ENCODE measurements at places on chromosomes 7 and 10. TPM values are rescaled to one million over a fixed set of nuclear protein-coding genes. Genes with fewer than 3 reads are reported as not detected.

ACBD7 gene
- 0.13 TPM for total RNA-seq

ATOH7 gene
- total RNA-seq = 0.28 TPM

SFTPA1 gene
- not detected for total RNA-seq

ZNF248 gene
- 3.8 TPM for total RNA-seq

EXOC4 gene
- 67.2 TPM for total RNA-seq

DNA sequence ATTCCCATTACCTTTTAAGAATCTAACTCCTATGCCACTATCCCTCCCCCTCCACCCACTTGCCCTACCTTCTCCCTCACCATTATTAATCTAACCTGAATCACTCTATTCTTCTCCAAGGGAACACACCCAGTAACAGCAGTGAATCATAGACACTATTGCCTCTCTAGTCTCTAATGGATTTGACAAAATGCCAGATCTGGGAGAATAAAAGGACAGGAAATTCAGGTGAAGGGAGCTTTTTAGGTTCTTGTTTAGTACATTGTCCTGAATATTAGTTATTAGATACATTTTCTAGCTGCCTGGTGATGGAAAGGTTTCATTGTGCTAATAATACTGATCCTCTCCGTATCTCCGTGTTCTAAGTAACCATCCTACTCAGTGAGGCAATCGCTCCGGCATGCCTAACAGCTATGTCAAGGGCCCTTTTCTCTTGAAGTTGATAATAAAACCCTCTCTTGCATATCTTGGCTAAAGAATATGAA lies 4.1 kb upstream of the SFR1 start:
- H3K4me3 ChIP-seq = no peak overlapping the region
- DNase-seq = no peak
- no peak overlapping the region for H3K27ac ChIP-seq
- H3K36me3 ChIP-seq = no peaks in the 10 kb centered on the region

- no peak overlapping the region for H3K27ac ChIP-seq
- H3K27me3 ChIP-seq = no peaks in the 10 kb centered on the region
- no peak overlapping the region for H3K4me3 ChIP-seq
- H3K36me3 ChIP-seq = no peaks in the 10 kb centered on the region
- no peaks in the 10 kb centered on the region for H3K4me1 ChIP-seq
Measured at GRCh38 chr10:133350950-133351329, 3.8 kb downstream of the PRAP1 start.

DNA sequence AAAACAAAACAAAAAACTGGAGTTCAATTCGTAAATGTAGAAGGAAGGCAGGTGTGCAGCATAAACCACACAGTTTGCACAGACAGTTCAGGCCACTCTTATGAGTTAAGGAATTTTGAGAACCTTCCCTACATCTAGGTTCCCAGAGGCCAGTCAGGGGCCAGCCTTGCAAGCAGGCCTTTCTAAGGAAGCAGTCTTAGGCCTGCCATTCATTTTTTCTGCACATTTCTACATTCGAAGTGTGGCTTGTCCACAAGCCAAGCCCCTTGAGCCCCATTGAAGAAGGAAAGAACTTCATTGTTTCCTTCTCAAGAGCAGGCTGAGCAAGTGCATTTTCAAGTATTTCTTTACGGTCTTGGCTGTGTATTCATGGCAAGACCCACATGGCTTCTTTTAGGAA lies 11.4 kb upstream of the OSBPL3 start:
- no peak for DNase-seq
- H3K36me3 ChIP-seq = no peaks in the 10 kb centered on the region
- H3K4me3 ChIP-seq = no peak overlapping the region
- H3K27me3 ChIP-seq = no peaks in the 10 kb centered on the region

GRCh38 chr10:110373857-110374654 lies 69.3 kb upstream of the SMNDC1 start:
- H3K36me3 ChIP-seq = no peaks in the 10 kb centered on the region
- H3K27me3 ChIP-seq = no peaks in the 10 kb centered on the region

DNA sequence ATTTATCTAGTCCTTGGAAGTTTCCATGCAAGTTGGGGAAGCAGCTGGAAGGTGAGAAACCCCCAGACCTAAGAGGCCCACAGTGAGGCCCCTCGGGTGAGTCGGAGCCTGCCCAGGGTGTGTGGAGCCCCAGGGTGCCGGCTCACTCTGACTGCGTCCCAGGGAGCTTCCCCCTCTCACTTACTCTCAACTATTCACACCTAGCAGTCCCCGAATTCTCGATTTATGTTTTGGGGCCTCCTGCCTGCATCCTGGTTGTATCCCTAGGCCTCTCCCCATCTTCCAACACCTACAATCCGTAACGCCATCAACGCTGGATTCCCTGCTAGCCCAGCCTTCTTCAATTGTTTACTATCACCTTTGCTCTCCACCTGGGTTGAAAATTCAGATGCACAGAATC lies 63.9 kb downstream of the PRKAG2 start:
- H3K36me3 ChIP-seq = no peaks in the 10 kb centered on the region
- no peaks in the 10 kb centered on the region for H3K4me1 ChIP-seq
- DNase-seq = no peak
- H3K27ac ChIP-seq = no peak overlapping the region
- no peak overlapping the region for H3K4me3 ChIP-seq
- no peaks in the 10 kb centered on the region for H3K27me3 ChIP-seq

- no peak overlapping the region for H3K4me3 ChIP-seq
- DNase-seq = no peak
- no peaks in the 10 kb centered on the region for H3K4me1 ChIP-seq
- H3K27me3 ChIP-seq = no peaks in the 10 kb centered on the region
- H3K27ac ChIP-seq = no peak overlapping the region
- H3K36me3 ChIP-seq = no peaks in the 10 kb centered on the region
Measured at GRCh38 chr7:24868741-24869140, 111.2 kb downstream of the OSBPL3 start.

DNA sequence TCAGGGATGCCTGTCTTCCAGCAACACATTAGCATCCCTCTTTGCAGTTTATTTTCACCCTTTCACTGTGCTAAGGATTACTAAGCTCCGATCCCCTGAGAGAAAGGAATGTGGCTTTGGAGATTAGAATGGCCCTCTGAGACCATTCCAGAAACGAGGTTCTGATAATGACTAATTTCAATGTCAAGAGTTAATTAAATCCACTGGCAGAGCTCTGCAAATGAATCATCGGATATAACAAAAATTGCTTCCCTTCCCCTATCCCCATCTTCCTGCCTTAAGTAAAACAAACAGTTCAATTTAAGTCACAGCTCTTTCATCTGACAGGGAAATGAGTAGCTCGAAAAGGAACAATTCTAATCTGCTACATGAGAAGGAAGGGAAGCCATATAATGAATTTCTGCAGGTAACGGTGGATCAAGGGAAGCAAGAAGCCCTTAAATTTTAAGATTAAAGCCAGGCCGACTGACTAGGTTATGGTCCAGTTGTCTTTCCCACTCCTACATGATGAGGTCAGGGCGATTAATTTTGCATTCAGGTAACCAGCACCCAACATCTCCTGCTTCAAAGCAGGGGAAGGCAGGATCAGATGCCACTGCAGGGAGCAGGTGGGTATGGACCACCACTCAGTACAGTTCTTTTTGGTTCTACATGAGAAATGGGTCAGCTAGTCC lies 50.5 kb downstream of the MALSU1 start:
- no peaks in the 10 kb centered on the region for H3K4me1 ChIP-seq
- no peak for DNase-seq
- no peaks in the 10 kb centered on the region for H3K36me3 ChIP-seq
- H3K27me3 ChIP-seq = no peaks in the 10 kb centered on the region
- no peak overlapping the region for H3K27ac ChIP-seq

DNA sequence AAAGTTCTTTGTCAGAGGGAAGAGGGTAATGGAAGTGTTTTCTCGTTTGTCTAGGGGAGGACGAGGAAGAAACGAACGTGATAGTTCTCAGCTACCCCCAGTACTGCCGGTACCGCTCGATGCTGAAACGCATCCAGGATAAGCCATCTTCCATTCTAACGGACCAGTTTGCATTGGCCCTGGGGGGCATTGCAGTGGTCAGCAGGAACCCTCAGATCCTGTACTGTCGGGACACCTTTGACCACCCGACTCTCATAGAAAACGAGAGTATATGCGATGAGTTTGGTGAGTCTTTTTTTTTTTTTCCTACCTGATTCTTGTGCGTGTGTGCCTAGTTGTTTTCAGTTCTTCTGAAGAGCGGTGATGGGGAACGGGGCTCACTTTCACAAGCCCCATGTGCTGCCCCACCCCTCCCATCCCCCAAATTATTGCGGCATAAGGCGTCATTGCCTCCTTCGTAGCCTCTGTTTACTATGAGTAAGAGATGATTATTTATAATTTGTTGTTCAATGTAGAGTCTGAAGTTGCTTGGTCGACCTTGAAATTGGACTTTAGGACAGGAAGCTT lies 98.6 kb downstream of the ARID5B start:
- no peak overlapping the region for H3K27ac ChIP-seq
- no peak overlapping the region for H3K4me3 ChIP-seq
- no peak for DNase-seq
- no peaks in the 10 kb centered on the region for H3K27me3 ChIP-seq
- H3K4me1 ChIP-seq = no peaks in the 10 kb centered on the region

Measured in pancreas (tissue), 10 donors.